Fibroblast of skin of left quadriceps (primary cell): ENCODE measurements at places on chromosomes 11 and 22.

DNA sequence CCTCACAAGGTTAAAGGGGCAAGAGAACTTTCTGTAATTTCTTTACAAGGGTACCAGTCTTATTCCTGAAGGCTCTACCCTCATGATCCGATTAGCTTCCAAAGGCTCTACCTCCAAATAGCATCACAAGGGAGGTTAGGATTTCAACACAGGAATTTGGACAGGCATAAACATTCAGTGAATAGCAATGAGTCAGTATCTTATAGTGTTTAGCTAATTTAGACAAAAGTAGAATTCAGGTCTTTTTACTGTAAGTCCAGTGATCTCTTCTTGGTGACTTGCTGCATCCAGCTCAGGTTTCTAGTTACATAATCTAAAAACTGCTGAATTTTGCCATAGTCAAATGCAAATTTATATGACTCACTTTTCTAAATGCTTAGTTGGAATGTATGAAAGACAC, 1995.6 kb upstream of the RAG2 start:
- peak; percentile 5 for DNase-seq

GRCh38 chr11:73388265-73389133, 12.3 kb downstream of the RELT start:
- no peak for DNase-seq

DNA sequence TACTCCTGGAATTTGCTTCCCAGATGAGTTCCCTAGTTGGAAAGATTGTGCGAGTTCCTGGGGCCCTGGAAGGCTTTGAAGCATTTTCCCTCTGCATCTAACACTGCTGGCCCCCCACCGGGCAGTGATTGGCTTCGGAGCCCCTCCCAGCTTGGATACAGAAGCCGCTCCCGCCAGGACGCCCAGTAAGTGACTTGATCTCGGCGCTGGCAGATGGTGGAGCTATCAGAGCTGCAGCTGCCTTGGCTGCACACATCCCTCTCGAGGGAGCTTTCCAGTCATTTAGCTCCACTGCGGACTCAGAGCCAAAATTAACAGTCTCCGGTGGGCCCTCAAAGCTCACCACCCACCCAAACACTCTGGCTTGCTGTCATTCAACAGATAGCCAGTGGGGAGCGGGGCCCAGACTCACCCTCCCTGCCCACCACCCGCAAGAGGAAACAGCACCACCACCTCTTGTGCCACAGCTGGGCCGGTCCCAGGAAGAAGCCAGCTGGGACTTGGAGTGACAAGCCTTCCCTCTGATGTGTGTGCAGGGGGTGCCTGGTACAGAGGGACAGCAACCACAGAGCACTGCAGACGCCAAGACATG, 162.3 kb downstream of the TRIM29 start:
- no peak for DNase-seq

DNA sequence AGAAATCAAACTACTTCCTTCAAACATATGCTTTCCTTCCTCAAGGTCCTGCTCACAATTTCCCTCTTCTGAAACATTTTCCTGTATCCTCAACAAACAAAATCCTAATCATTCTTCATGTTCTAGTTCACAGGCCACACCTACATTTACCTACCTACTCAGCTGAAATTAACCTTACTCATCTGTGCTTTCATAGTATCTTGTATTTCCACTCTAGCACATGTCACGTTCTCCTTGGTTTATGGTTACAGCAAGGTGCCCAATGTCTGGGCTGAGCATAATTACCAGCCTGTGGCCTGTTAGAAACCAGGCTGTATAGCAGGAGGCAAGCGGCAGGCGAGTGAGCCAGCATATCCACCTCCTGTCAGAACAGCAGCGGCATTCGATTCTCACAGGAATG, 13.2 kb downstream of the DCUN1D5 start:
- DNase-seq: no peak

DNA sequence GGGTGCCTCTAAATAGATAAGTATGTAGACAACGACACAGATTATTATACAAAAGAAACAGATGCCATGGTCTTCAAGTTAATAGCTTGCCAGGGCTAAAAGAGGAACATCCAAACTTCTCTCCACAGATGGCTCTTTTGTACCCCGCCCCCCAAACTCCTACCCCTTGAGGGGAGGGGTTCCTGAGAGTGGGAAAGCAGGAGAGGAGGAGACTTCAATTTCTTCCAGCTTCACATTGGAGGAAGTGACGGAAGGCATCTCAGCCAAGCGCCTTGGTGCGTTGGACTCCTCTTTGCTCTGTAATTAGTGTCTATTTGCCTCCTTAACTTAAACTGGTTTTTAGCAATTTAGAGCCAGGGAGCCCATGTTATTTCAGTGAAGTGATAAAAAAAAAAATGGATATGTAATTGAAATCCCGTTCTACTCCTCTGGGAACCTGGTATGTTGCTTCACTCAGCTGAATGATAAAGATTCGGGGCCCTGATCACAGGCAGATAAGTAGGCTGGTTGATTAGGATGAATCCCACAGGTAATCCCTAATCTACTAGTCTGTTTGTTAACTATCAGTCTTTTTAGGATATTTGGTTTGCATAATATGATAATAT, 580.9 kb upstream of the CADM1 start:
- no peak for DNase-seq

DNA sequence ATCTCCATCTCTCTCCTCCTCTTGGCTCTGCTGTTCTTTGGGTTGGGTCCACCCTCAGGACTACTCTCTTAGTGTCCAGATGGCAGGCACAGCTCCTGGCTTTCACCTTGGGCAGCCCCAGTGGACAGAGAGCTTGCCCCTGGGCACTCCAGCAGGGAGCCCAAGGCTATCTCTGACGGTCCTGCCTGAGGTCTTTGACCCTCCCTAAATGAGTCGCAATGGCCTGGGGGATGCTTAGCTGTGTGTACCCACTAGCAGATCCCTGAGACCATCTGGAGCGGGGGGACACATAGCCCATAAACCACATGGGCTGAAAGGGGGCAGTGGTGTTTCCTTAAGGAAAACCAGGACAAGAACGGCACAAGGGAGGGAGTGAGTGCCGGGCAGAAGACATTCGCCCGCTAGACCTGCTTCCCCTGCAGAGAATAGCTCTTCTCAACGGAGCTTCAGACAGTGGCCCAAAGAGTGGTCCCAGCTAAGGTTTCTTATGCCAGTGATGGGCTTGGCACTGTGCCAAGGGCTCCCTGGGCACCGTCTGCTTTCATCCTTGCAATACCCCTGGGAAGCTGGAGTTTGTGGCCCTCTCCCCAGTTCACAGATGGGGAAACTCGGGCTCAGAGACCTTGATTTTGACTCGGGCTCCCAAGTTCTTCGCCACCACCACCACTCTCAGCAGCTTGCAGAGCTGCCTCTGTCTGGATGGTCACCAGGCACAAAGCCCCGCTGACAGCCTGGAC, 53.9 kb upstream of the ANO1 start:
- DNase-seq: no peak

DNA sequence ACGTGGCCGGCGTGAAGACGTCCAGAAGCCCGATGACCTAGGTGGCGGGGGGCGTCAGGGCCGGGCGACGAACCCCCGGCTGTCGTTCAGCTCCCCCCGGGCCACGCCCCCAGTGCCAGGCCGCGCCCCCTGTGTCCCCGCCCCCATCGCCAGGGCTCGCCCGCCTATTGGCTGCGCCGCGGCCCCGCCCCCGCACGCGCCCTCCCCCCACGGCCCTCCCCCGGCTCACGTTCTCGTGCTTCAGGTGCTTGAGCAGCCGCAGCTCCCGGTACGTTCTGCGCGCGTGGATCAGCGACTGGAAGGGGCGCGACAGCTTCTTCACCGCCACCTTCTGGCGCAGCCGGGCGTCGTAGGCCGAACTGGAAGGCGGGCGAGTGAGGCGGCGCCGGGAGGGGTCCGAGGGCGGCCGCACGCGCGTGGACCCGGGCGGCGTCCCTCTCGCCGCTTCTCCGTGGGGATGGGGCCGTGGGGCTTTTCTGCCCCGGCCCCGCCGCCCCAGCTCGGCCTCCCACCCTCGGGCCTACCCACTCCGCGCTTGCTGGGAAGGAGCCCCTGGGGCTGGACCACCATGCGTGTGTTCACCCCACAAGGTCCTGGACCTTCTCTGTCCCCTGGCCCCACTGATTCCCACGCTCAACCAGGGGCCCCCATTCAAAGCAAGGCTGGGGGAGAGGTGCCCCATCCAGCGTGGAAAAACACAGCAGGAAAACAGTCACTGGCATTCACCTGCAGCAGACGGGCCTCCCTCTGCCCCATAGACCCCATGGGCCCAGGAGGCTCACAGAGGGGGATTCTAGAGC, 2.4 kb downstream of the MAPK11 start:
- DNase-seq: no peak

DNA sequence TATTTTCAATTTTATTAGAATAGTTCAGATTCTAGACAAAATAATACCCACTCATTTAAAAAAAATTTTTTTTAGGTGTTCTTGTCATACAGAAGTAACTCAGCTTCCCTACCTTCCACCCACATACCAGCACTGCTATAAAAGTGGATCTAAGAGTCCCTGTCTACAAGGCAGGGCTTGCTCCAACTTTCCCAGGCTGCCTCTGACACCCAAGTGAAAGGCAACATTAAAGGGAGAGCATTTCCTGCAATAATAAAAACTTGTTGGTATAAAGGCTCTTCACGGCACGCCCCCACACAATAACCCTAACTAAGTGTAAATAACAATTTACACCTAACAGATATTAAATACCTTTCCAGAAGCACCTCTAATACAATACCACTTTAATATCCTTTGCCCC, 127.2 kb downstream of the APOL5 start:
- no peak for DNase-seq

GRCh38 chr11:125680747-125681146, at the start of gene ACRV1:
Gene ACRV1 (minus strand): TSS chr11:125680847. CDS start chr11:125680780, 67 bp downstream.
- no peak for DNase-seq

GRCh38 chr11:20155683-20156279, 4.5 kb downstream of the DBX1 start:
- no peak for DNase-seq

- DNase-seq: no peak
These were observed 9.1 kb downstream of the APOL4 start for GRCh38 chr22:36192542-36192941.

GRCh38 chr11:60899046-60899936, 7.1 kb downstream of the PRPF19 start:
- no peak for DNase-seq

GRCh38 chr11:33867996-33868646, 23.8 kb downstream of the LMO2 start:
- no peak for DNase-seq

DNA sequence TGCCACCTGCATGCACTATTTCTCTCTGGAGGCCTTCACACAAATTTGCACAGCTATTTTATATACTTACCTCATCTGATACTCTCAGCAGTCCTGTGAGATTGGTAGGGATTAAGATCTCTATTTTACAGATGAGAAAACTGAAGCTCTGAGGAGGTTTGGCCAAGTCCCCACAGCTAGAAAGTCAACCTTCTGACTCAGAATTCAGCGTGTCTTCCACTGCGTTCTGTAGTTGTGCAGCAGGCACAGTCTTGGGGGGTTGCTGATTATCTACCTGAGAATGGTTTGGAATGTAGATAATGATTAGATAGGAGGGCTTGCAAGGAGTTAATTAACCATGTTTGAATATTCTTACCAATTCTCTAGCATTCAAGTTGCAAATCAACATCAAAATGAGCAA, 2.5 kb upstream of the SORL1 start:
- DNase-seq: no peak

- peak; percentile 38 for DNase-seq
These were observed 37.8 kb downstream of the PAMR1 start for GRCh38 chr11:35487532-35488078.

- no peak for DNase-seq
These were observed 1.2 kb upstream of the ARFGAP2 start for GRCh38 chr11:47177846-47178245.

DNA sequence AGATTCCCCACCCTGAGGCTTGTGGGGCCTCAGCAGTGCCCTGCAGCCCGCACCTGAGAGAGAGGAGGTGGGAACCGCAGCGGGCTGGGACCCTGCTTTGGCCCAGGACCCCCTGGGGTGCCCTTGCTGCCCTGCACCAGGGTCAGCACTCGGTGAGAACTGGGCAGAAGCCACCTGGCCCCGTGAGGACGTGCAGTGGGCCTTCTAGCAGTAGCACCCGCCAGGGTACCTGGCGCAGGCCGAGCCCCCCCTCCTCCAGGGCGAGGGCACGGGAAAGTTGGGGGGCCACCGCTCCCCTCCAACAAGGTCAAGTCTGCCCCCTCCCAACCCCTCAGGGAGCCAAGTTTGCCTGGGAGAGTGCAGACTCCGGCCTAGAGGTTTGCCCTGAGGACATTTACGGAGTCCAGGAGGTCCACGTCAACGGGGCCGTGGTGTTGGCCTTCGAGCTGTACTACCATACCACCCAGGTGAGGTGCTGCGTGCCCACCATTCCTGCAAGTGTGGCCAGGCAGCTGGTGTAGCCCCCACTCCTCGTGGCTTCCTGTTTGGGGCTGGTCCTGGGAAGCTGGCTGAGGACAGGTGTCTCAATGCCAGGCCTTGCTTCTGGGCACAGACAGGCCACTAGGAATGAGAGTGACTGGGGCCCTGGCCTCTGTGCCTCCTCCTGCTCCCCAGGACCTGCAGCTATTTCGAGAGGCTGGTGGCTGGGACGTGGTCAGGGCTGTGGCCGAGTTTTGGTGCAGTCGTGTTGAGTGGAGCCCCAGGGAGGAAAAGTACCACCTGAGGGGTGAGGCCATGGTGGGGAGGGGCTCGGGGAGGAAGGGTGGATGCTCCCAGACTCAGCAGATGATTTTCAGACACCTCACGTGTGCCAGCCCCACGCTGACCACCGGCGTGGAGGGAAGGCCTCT, 3.5 kb downstream of the PGGHG start:
- DNase-seq: no peak

GRCh38 chr11:102448869-102449224, 3.7 kb downstream of the TMEM123 start:
- DNase-seq: no peak

- no peak for DNase-seq
These were observed 107.5 kb downstream of the TBC1D22A start for GRCh38 chr22:46869831-46870441.

DNA sequence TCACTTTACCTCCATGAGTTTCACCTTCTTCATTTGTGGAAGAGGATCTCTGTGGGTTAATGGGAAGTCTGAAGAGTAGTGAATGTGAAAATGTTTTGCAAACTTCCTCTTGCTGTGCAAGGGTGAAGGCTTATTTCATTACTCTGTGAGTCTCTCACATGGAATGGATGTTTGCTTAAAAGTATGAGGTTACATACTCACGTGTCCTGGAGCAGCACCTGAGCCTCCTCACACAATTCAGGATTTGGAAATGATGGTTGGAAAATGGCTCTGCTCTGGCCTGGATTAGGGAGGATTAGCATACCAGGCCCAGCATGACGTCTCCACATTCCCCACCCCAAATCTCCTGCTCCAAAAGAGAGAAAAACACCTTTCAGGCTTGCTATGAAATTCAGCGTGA, 4.8 kb downstream of the GRAMD1B start:
- no peak for DNase-seq

DNA sequence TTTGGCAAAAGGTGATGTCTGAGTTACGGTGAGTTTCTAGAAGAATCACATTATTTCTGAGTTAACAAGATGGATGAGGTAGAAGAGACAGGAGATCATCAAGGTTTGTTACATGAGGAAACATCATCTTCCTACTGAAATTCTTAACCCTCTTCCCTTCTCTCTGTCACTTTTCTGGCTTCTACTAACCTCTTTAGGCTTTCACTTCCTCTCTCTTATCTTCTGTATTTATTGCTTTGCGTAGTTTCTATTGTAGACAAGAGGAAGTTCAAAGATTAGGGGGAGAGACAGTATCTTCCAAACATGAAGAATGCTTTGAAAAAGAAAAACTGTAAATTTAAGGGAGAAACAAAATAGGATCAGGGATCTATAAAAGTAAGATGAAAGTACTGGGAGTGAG, 75.4 kb downstream of the TRPC6 start:
- no peak for DNase-seq
